NCI-H446 treated with DMSO at 0.1 percent for 48 hours (cell line): ENCODE measurements at places on chromosomes 11 and 22.
A peak's percentile ranks its signal among the peaks of the same experiment; 100 is the strongest.

DNA sequence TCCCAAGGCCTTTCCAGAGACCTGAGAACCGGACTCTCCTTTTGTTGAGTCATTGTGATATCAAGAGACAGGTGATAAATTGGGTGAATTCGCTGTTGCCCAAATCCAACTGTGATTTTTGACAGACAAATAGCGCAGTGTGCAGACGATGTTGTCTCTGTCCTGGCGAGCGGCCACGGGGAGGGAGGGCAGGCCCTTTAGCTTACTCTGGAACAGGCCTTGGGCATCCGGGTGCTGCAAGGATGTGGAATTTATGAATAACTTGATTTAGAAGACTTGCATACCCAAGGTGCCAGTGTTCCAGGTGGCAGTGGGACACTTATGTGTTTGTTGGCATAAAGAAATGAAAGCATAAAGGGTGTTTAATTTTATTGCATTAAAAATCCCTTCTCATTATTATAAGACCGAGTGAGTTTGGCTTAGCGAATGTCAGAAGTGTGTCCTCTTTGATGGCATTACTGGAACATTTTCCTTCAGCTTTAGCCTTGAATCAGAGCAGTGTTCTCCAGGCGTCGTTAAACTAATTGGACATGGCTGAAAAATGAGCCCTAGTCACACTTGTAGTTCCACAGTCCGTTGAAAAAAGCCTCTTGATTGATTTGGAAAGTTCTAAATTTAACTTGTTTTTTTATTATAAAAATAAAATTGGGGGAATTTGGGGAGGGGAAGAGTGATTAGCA is 9.4 kb downstream of the LDLRAD3 start:
- DNase-seq: peak; percentile 52

GRCh38 chr22:24355574-24355973 is 71.8 kb upstream of the ADORA2A start:
- no peak for DNase-seq

- no peak for DNase-seq
Measured at GRCh38 chr11:57746920-57747319, 4.7 kb downstream of the BTBD18 start.

GRCh38 chr11:66112601-66113499 is 42.8 kb downstream of the PACS1 start:
- DNase-seq: no peak

- DNase-seq: no peak
Measured at GRCh38 chr11:109422870-109423465, 978 bp downstream of the C11orf87 start.

GRCh38 chr22:44737406-44738346 is 14.7 kb upstream of the ARHGAP8 start:
- no peak for DNase-seq
